SIG-M5 (cell line): ENCODE measurements at places on chromosomes 4 and X.

DNA sequence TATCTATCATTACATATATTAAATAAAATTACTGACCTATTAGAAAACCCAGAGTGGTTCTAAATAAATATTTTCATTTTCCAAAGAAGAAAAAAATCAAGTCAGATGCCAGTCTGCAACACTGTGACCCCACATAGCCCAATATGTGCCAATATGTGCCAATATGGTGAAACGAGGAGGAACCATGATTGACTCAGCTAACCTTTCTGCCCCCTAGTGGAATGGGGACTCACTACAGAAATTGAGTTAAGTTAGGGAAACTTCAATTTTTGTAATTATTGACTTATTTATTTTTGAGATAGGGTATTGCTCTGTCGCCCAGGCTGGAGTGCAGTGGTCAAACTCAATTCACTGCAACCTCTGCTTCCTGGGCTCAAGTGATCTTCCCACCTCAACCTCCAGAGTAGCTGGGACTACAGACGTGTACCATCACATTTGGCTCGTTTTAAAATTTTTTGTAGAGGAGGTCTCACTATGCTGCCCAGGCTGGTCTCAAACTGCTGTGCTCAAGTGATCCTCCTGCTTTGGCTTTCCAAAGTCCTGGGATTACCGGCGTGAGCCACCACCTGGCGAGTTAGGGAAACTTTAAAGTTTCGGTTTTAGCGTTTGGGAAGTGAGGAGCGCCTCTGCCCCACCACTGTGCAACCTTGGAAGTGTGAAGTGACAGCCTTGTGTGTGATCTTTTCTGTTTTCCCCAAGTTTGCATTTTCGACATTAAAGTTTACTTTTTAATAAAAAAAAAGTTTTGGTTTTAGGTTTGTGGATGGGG, 116.8 kb upstream of the SHISA3 start:
- DNase-seq, result no peak

GRCh38 chrX:11908371-11908770, 150.3 kb downstream of the MSL3 start:
- no peak for DNase-seq

GRCh38 chr4:10582059-10582686, 102.4 kb downstream of the CLNK start:
- no peak for DNase-seq

DNA sequence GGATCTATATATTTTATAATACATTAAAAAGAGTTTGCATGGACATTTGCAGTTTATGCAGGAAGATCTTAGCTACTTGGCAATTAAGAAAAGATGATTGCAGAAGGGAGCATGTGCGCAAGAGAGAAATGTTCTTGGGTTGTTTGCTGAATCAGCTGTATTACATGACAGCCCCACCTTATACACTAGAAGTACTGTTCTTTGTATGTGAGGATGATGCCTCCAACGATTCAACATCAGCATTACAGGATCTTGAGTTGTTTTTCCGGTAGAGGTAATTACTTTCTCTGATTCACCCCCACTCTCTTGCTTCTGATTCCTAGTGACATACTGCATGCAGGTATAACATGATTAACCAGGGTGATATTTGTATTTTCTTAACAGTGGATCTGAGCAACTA, 140.8 kb downstream of the PCDH7 start:
- DNase-seq, result no peak

DNA sequence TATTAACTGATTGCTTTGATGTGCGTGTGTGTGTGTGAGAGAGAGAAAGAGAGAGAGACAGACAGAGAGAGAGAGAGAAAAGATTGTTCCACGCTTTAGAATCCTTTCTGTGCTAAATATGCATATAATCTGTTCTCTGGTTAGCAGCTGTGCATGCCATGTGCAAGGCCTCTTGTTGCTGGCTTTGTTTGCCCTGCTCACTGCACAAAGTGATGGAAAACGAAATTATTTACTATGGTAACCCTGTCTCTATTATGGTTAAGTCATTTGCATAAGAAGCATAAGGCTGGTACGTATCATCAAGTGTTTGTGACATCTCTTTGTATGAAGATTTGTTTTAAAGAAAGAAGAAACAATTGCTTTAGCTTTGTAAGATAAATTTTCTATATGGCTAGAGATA, 190.2 kb upstream of the POF1B start:
- DNase-seq, result no peak
